Daoy (cell line): ENCODE measurements at places on chromosomes 4 and X.

GRCh38 chr4:8854931-8855330 lies 16.7 kb downstream of the HMX1 start:
- DNase-seq = peak; percentile 72

GRCh38 chr4:24274381-24274941 lies 309.9 kb downstream of the DHX15 start:
- DNase-seq = peak; percentile 15

DNA sequence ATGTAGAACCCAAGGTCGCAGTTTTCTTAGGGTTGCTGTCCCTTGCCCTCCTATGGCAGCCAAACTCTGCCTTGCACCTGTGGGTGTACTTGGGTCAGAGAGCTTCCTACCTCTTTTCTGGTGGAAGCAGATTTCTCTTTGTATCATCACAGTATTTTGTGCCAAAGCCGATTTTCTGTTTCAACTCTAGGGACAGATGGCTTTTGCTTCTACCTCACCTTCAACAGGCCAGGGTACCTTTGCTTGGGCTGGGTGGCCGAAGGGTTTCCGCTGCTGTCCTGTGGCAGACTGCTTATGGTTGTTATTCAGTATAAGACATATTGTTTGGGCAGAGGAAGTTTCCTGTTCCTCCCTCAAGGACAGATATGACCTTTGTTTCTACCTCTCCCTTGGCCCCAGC lies 22.4 kb downstream of the NEIL3 start:
- no peak for DNase-seq

- DNase-seq = no peak
Measured at GRCh38 chr4:17562157-17562556, 14.8 kb upstream of the LAP3 start.

GRCh38 chr4:84855774-84856173 lies 110.7 kb downstream of the WDFY3 start:
- DNase-seq = no peak

DNA sequence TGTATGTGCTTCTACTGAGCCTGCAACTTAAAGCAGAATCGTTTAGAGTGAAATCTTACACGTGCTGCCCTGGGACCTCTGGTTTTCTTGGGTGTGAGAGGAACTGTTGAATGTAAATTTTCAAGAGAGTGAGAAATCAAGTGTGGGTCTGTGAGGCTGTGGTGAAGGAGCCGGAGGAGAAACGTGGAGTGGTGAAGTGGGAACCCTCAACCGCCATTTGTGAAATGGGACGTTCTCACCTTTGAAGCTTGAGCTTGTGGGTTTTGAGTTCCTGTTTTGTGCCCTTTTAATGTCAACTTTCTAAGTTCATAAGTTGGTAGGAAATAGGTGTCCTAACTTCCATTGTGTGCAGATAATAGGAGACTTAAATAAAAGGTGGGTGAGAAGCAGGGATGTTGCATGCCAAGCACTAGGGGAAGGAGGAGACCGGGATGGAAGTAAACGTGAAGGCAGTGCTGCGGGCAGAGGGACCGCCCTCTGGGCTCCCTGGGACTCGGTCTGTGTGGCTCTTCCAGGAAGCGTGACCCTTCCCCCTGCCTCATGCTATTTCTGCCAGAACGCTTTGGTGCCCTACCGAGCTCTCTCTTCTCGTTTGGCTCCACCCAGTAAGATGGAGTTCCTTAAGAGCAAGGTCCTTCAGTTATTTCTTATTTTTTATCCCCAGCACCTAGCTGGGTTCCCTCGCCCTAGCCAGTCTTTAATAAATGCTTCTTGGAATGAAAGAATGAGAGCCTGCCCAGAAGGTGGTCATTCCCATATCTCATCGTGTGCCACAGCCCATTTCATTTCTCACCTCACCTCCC lies 56.0 kb downstream of the TMEM131L start:
- DNase-seq = no peak

DNA sequence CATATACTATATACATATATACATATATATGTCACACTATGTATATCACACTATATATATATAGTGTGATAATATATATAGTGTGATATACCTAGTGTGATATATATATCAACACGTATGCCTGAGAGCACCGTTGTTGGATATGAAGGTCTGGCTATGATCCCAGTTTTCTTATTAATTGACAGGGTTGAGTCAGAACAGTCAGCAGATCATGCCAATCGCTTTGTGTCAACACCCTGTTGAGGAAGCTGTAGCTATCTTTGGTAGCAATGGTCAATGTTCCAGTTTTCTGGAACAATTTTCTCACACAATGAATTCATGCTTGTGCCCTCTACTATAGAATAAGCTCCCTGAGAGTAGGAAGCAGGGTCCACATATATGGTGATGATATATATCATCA lies 496.0 kb upstream of the AGA start:
- no peak for DNase-seq

- peak; percentile 23 for DNase-seq
Measured at GRCh38 chr4:5710065-5710960, 688 bp upstream of the EVC start.

DNA sequence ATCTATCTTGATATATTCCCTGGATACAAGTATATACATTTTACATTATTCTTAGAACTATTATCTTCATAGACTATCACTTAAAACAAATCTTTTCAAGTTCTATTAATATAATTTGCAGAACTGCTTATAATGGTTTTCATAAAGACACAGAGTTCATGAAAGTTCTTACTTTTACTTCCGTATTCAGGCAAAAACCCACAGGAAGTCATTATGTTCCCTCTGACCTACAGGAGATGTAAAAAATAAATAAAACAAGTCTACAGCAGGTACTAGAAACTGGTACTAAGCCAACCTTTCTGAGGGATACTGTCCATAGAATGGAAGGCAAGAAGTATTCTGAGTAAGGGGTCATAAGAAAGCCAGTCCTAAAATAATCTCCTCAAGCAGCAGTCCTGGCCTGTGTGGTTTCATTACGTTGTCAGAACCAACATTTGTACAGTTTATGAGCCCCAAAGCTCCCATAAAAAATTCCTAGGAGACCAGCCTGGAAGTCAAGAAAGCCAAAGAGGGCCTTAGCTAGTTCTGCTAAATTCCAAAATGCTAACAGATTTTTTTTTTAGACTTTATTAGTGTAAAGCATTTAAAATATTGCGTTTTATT lies 68.6 kb downstream of the CAMK2D start:
- no peak for DNase-seq

DNA sequence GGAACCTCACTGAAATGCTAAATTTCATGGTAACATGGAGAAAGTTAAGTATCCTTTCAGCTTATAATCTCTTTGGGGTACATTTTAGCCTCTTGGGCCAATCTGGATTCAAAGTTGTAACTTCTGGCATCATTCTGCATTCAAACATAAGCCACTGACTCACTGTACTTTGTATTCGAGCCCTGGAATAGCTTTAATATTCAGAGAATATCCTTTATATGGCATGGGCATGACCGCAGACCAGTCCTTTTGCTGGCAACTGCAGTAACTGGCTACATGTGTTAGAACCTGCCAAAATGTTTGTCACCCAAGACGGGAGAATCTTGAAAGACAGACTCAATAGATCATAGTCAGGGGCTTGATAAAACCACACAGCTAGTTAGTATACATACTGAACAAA lies 3.3 kb downstream of the GASK1B start:
- no peak for DNase-seq

DNA sequence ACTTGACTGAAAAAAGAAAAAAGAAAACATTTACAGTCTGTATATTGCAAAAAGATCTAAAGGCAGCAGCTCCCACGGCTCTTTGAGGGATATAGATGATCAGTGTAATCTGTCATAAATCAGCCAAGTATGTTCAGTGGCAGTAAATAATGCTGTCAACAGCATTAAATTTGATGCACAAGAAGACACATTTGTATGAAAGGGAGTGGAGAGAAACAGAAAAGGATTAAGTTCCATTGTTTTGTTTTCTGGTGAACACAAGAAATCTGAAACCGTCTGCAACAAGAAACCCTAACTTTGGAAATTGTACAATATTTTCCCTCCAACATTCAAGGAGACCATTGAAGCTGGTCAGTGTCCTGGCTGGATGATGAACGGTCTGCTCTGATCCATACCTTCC lies 27.6 kb upstream of the C1QTNF7 start:
- DNase-seq = no peak

DNA sequence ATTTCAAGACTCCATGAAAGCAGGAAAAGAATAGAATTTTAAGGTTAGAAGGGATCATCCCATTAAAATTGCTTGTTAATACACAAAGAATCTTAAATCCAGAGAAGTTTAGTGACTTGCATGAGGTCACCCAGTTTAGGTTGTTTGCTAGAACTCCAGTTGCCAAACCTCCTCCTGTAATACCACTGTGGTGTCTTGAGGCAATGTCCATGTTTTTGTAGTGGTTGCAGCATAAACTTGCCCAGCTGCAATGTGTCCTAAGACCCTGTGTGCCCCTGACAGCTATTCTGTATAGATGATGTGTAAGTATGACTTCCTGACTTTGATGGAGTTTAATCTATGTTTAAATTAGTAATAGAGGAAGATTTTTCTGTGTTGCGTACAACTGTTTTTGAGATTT lies 6.3 kb downstream of the SFRP2 start:
- DNase-seq = no peak

DNA sequence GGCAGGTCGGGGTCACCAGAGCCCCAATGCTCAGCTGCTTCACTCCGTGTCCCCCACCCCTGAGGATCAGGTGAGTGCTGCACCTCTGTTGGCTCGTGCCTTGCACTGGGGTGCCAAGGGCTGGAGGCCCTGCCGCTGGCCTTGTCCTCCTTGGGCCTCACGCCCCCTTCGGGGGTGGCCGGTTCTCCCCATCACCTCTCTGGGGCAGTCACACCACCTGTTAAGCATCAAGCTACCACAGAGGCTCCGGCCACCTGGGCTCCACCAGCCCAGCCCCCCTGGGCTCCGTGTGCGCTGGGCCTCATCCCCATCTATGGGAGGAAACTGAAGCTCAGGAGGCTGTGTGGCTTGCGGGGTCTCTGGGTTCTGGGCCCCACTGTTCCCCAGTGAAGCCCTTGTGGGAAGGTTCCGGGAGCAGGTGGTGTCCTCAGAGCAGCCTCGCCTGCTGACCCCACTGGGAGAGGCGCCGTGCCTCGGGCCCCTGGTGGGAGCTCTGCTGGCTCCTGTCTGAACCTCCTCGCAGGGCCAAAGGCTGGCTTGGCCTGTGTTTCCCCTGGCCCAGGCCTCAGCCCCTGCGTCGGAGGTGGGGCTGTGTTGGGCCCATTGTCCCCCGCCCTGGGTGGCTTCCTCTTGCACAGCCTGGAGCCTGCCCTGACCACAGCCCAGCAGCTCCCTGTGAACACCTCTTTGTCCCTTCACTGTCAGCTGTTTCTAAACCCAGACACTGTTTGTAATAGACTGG lies 30.8 kb downstream of the DOK7 start:
- no peak for DNase-seq

GRCh38 chr4:174714393-174715211 lies 114.4 kb downstream of the GLRA3 start:
- DNase-seq = peak; percentile 40

DNA sequence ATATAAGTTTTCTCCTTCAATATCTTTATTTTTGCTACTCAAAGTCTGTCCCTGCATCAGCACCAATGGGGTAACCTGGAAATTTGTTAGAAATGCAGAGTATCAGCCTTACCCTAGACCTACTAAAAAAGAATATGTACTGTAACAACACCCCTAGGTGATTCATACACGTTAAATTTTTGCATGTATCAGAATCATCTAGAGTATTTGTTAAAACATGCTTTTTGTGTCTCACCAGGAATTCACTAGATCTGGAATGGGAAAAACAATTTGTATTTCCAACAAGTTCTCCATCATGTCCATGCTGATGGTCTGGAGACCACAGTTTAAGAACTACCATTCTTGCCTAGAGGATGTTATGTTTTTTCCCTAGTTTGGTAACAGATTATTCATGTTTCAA lies 196.0 kb upstream of the EDNRA start:
- no peak for DNase-seq

GRCh38 chrX:41384051-41384705 lies 50.2 kb downstream of the DDX3X start:
- DNase-seq = peak; percentile 75

- no peak for DNase-seq
Measured at GRCh38 chrX:135200297-135200696, 29.1 kb upstream of the CT55 start.

GRCh38 chr4:118180776-118181175 lies 146.5 kb downstream of the NDST3 start:
- peak; percentile 18 for DNase-seq

GRCh38 chrX:47571215-47571614 lies 10.2 kb downstream of the ARAF start:
- no peak for DNase-seq

DNA sequence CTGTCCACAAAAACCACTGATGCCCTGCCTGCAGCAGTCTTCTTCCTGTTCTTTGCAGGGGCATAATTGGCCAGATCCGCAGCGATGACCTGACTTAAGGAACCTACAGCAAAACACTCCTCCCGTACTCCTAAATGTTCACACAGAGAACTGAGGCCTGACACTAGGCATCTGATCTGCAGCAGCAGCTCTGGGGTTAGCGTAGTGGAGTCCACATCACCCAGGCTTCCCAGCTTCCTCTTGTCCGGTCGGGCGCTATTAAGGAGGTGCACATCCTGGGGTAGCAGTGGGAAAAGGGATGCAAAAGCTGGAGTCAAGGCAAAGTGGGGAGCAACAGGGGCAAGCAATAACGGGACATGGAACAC lies 758 bp downstream of the SCFD2 start:
- peak; percentile 13 for DNase-seq
